ENCODE measurements at places on chromosomes 5 and 9. TPM values are rescaled to one million over a fixed set of nuclear protein-coding genes. Genes with fewer than 3 reads are reported as not detected.

DNA sequence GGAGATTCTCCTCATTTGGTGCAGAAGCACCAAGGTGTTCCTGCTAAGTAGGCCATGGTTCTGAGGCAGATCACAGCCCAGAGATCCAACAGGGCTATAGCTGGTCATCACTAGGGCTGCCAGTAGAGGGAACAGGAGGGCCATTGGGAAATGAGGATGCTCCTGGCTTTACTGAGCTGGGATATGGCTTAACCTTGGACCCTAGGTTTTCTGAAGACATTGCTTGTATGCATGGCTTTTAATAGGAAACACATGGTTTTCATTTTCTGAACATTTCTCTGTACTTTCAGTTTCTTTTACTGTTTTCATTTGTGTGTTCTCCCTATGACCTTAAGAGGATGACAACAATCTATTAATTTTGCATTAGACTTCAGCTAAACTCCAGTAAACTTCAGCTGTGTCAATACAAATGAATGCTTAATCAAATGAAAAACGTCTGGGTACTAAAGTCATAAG lies at the start of gene IFNW1:
Gene IFNW1 (minus strand): TSS at position 406 of the 456 bp plus-strand sequence. CDS start 262 bp downstream, at position 144.
- no peak for DNase-seq

GRCh38 chr9:130626249-130626996 lies 38.0 kb upstream of the PRDM12 start:
- no peak for DNase-seq

- peak; percentile 48 for DNase-seq
Observed at GRCh38 chr9:2015581-2016407, 647 bp downstream of the SMARCA2 start.

GRCh38 chr9:19239955-19240354 lies 9.5 kb downstream of the DENND4C start:
- DNase-seq: no peak

- no peak for DNase-seq
Observed at GRCh38 chr9:35791297-35791921, at the start of gene NPR2. Gene NPR2 (plus strand): TSS chr9:35791591. CDS start chr9:35792409, 818 bp downstream.

- DNase-seq: no peak
Observed at GRCh38 chr9:13568841-13569601, 289.5 kb upstream of the MPDZ start.

DNA sequence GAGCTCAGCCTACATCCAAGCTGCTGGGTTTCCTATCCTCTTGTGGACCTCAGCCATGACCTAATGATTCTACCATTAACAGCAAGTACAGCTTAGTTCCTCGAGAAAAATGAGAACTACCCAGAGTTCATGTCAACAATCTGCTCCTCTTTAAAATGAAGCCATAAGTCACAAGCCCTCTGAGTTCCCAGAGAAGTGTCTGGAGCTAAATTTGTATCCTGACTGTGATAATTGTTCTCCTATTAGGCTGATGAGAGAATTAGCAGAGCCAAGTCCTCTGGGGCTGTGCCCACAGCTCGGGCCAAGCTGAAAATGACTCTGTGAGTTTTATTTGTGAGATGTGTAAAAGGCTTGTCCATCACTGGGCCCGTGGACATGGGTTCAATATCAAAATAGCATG lies 145.1 kb upstream of the SMIM23 start:
- no peak for DNase-seq

DNA sequence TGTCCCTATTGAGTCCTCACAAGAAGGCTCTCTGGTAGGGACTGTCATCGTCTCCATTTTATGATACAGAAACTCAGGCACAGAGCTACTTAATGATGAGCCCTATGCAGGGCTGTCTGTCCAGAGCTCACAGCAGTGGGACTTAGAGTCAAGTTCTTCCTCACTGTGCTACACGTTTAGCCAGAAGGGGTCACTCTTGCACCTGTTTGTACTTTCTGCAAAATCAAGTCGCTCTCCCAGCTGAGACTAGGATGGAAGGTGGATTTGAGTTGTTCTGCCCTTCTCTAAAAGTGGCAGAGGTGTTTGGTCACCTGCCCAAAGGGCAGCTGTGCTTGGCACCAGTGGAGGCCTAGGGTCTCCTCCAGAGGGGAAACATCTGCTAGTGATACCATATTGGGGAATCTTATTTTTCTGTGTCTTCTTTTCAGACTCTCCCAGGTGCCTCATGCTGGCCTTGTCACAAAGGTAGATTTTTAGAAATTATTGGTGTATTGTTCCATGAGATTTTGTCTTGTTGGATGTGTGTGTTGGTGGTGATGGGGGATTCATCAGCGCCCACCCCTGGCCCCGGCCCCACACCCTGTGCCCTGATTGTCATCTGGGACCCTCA lies 104.2 kb downstream of the PPARGC1B start:
- peak; percentile 55 for DNase-seq

DNA sequence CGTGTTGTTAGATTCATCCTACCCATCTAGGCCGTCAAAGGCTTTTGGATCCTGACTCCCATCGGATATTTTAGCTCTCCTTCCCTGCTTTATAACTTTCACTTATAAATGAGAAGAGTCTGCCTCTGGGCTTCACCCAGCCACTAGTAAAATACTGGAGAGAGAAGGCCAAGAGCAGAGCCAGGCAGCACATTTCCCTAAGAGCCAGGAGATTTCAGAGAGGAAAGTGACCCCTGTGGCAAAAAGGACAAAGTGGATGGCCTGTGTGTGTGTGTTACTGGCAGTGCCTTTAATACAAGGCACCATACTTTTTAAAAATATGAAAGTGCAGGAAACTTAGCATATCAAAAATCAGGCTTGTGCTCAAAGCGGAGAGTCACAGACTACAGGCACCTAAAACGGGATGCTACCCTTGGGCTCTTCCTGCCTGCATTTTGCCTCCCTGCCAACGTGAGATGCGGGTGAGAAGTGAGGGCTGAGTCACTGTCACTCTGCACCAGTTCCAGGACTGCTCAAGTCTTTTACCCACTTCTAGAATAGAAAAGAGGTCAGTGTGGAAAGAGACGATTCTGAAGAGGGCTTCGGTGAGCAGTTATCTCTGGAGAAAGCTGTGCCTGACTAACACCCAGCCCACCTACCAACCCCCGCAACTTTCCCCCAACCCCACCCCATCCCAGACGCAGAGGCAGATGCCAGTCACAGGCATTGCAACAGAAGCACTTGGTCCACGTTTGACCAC lies 15.9 kb downstream of the NFIL3 start:
- no peak for DNase-seq

GRCh38 chr5:128213833-128214232 lies 130.3 kb downstream of the SLC12A2 start:
- DNase-seq: no peak

DNA sequence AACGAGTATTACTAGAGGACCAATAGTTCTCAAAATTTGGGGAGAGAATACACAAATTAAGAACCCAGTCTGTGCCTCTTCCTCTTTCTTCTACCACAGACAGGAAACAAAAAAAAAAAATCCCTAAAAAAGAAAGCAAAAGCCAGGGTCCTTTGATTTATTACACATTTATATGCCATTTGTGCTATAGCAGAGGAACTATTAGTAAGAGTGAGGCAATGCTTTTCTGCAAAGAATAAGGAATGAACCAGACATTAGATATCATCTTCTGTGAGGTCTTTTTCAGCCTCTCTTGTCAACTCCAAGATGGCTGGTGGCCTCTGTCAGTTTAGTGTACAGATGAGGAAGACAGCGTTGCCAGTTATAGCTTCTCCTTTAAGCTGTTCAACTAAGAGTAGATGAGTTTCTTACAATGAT lies 127.6 kb downstream of the RFX3 start:
- DNase-seq: peak; percentile 36

DNA sequence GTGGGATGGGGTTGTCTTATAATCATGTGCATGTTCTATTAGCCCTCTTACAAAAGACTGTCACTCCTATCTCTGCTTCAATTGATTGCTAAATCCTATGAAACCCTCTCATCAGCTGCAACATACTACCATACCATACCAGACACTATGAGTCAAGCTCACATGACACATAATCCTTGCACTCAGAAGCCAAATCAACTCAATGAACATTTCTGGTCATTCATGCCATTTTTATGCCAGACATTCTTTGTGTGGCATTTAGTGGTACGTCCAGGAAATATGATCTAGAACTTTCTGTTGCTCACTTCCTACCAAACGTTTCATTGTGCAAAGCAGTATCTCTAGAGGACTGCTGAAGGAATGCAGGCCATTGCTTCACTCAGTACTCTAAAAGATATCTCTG lies 159.2 kb upstream of the GNA14 start:
- DNase-seq: no peak

GRCh38 chr9:121369595-121370265 lies at the start of gene STOM:
Gene STOM (minus strand): TSS chr9:121370250. CDS start chr9:121370187, 63 bp downstream.
- no peak for DNase-seq

GRCh38 chr9:76585487-76586389 lies 126.8 kb downstream of the GCNT1 start:
- no peak for DNase-seq

DNA sequence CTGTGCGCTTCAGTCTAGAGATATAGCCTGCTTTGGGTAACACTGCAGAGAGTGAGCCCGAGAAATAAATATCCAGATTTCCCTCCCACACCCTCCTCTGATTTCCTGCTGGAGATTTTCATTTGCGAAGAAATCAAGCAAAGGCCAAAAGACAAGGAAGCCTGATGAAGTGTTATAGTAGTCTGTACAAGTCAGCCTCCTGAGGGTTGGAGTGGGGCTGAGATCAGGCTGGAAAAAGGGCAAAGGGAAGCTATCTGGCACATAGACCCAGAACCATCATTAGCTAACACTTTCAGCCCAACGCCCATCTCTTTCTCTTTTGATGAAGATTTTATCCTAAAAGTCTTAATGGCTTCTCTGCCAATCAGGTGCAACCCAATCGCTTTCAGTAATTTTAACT lies 154.6 kb upstream of the SLC44A1 start:
- DNase-seq: no peak

GRCh38 chr9:35798658-35799374 lies 7.4 kb downstream of the NPR2 start:
- peak; percentile 33 for DNase-seq

DNA sequence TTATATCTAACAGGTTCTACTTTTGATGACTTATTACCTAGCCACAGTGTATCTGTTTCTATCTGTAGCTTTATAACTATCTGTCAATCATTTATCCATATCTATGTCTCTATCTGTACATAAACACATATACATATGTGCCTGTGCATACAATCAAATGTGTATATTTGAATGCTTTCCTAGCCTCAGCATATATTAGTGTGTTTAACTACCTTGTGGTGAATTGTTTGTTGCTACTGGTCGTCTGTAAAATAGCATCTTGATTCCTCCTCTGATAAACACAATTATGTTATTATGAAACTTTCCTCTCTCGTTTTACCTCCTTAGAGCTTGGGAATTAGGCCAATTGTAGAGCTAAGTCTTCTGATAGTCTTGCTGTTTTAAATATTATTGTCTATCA lies 44.4 kb downstream of the PARP8 start:
- DNase-seq: no peak

GRCh38 chr5:87411973-87412629 lies 629 bp downstream of the CCNH start:
- peak; percentile 50 for DNase-seq

- DNase-seq: no peak
Observed at GRCh38 chr5:74303578-74303977, 336.9 kb downstream of the ENC1 start.

DNA sequence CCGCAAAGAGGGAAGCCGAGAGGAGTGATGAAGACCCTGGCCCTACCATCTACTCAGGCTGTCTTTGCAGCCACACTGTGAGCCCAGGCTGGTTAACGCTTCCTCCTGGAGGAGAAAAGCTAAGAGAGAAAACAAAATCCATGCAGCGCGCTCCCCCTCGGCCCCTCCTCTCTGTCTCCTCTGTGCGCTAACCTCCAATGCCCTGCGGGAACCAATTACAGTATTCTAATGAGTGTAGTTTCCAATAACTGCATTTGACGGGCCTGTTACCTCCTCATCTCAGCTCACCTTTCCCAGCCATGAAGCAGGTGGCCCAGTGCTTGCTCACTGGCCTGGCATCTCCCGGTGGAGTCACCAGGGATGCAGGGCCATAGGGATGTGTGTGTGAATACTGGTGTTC lies 565.5 kb downstream of the EBF1 start:
- DNase-seq: no peak

- no peak for DNase-seq
Observed at GRCh38 chr5:89255845-89256463, 373.0 kb upstream of the MEF2C start.

GRCh38 chr5:171415115-171415730 lies 4.2 kb upstream of the FGF18 start:
- DNase-seq: no peak

- no peak for DNase-seq
Observed at GRCh38 chr9:28801144-28801799, 1228.0 kb upstream of the C9orf72 start.

DNA sequence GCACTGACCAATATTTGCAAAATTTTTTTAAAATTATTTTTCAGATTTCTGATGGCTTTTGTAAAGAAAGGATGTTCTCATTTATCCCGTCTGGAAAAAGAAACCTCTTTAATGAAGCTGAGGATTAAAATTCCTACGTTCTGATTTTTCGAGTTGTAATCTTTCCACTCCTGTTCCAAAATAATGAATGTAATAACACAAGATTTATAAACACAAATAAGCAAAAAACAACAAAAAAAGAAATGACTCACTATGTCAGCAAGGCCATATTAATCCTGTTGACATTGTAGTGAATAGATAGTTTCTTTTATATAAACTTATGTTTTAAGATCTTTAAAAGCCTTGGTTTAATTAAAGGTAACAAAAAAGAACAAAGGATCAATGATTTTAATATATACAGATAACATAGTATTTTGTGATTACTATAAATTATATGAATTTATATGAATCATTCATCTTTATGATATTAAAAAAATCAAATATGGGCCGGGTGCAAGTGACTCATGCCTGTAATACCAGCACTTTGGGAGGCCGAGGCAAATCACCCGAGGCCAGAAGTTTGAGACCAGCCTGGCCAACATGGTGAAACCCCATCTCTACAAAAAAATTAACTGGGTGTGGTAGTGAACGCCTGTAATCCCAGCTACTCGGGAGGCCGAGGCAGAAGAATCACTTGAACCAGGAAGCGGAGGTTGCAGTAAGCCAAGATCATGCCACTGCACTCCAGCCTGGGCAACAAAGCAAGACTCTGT lies 336.6 kb upstream of the DAB2 start:
- DNase-seq: no peak

DNA sequence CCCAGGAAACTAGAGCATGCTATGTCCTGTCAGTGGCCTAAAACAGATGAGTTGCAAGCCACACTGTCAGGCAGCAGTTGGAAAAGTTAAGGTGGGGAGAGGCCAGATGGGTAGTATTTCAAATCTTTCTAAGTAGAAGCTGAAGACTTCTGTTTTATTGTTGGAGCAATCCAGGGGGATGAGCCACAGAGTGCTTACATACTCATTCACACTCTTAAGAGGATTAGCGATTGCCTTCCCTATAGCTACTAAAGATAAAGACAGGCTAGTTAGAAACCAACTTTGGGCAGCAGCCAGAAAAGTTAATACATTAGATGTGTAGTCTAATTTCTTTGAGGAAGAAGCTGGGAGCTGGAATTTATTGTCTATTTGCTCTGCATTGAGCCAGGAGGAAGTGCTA lies 61.7 kb upstream of the ELAVL2 start:
- DNase-seq: no peak

Gene PCDHA5
- total RNA-seq: not detected

Gene NKD2
- total RNA-seq: not detected

Gene C9
- not detected for total RNA-seq

Gene PCSK1
- total RNA-seq: not detected

Gene MARCOL
- not detected for total RNA-seq

Gene ALDOB
- total RNA-seq: not detected

Gene PTPN3
- not detected for total RNA-seq

Gene TMC1
- not detected for total RNA-seq

Gene PRDM9
- total RNA-seq: not detected

Gene LCN6
- total RNA-seq: not detected

Gene OTULINL
- total RNA-seq: 32.4 TPM

Gene PCDH1
- total RNA-seq: not detected

Gene LCN1
- total RNA-seq: not detected
